Muscle of arm (tissue), 14 donors: ENCODE measurements at places on chromosomes 7 and 10. TPM values are rescaled to one million over a fixed set of nuclear protein-coding genes. Genes with fewer than 3 reads are reported as not detected.

The MYH16 gene
- polyA plus RNA-seq = 0.31 TPM

The LRRD1 gene
- 0.47 TPM for polyA plus RNA-seq

The NOS3 gene
- polyA plus RNA-seq = 6.9 TPM

The PVRIG gene
- polyA plus RNA-seq = 6.2 TPM

The GTF2IRD2 gene
- 14.3 TPM for polyA plus RNA-seq

The CCDC3 gene
- 10.2 TPM for polyA plus RNA-seq

The LRRC17 gene
- polyA plus RNA-seq = 29.8 TPM

The PNLIPRP1 gene
- not detected for polyA plus RNA-seq

The LRRTM3 gene
- polyA plus RNA-seq = 3.3 TPM

The GRID2IP gene
- 0.07 TPM for polyA plus RNA-seq

The SLC4A2 gene
- polyA plus RNA-seq = 52.1 TPM
